ENCODE measurements at places on chromosomes 5 and 9.

DNA sequence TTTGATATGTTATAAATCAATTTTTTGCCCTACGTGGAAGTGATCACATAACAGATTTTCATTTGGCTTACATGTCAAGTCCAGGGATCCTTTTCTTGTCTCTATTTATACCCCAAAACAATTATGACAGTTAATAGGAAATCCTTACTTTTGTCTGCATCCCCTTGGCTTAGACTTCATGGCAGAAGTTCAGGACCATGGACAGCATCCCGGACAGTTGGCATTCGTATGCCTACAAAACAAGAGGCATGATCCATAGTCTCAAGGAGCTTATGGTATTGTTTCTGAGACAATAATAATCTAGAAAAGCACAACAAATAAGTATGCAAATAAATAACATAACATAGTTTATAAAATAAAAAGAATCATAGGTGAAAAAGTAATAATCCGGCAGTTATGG is 214.3 kb upstream of the GRIA1 start:
- no peak for DNase-seq

DNA sequence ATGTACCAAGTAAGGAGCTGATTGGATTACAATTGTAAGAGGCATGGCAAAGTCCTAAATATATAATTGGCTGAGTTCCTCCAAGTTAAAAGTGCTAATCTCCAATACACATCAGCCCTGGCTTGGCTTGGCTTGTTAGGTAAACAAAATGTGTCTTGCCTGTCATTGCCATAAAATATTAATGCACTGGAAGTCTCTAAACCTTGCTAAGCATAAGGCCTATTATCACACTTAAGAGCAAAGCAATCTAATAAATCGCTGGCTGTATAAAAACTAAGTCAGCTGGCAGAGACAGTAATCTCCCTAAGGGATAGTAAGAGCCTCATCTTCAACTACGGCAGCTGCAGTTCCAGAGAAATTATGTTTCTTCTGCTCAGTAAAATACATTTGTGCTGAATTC is 418.6 kb upstream of the GRAMD2B start:
- DNase-seq: no peak

DNA sequence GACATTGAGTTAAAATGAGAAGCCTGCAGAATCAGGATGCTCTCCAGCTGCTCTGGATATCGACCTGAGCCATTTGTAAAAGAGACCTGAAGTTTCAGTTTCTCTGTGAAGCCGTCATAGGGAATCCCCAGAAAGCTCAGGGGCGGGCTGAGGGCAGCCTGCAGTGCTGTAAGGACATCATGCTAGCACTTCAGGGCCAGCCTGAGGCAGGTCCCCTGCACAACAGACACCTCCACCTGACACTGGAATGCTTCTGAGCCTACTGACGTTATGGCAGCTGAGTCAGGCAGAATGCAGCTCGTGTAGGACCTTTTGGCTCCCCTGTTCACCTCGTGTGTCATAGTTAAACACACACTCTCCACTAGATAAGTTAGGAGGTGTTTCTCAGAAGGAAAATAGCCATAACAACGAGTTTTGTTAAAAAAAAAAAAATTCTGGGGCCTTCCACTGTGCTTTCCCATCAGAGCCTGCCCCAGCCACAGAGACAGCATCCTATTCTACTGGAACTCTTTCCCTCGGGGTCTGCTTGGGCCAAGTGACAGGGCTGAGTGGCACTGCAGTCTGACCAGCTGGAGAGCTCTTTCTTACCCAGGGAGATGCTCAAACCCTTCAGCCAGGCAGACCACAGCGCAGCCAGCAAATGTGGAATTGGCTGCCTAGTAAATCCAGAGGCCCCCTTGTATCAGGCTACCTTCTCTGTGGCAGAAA is 354.9 kb downstream of the DIRAS2 start:
- peak; percentile 48 for DNase-seq

DNA sequence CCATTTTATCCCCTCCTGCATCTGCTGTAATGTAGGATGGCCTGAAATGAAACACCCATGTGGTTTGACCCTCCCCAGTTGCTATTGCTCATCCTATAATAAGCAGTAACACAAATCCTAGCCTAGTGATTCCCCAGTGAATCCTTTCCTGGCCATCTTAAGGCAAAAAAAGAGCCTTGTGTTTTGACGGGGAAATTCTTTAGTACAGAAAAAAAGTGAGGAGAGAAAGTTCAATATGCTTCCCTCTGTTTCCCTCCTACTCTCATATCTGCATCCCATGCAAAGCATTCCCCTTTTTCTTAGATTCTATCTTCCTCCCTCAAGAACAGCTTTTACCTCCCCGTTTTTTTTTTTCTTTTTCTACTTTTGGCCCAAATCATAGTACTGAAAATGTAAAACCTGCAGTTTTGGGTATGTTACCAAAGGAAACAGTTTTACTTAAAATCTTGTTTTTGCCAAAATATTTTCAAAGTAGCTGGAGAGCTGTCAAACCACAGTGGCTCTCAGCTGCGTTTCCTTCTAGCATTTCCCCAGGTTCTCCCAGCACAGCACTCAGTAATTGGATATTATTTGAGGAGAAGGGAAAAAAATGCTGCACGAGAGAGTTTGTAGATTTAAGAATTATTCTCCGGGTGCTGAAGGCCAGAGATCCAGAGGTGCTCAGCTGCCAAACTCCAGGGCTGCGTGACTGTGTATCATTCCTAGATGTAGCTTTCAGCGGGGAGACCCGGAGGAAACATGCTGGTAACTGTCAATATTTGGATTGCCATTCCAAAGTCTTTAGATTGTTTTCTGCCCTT is 321.4 kb downstream of the NPR3 start:
- no peak for DNase-seq

DNA sequence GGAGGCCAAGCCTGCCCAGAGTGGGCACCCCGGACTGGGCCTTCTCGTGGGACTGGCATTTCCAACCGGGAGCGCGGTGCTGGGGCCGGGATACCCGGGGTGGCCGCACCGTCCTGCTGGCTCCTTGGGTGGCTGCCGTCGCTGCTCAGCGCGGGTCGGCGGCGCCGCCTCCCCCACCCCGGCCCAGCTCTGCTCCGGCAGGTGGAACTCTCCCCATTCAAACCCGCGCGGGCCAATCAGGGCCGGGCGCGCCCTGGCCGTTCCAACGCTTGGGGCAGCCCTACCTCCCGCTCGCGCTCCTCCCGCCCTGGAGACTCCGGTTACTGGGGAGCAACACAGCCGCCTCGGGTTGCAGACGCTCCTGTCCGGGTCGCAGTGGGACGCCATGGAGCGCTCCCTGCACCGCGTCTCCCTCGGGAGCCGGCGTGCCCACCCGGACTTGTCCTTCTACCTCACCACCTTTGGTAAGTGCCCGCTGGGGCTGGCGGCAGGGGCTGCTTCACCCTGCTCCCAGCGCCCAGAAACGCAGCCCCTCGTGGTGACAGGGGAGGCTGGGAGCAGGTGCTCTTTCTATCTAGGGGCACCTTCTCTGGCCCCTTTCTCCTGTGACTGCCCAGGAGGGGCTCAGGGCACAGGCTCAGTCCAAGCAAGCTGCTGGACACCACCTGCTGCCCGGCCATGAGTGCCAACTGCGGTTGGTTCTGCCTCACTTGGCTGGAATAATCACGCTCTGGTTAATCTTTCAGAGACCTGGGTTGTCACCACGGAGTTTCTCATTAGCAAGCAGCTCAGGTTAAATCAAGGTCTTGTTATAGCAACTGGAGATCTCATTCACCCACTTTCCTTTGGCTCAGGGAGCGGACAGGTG is at the start of gene RGS3:
Gene RGS3 (plus strand): TSS at position 310 of the 868 bp plus-strand sequence. CDS start 76 bp downstream, at position 386.
- no peak for DNase-seq

DNA sequence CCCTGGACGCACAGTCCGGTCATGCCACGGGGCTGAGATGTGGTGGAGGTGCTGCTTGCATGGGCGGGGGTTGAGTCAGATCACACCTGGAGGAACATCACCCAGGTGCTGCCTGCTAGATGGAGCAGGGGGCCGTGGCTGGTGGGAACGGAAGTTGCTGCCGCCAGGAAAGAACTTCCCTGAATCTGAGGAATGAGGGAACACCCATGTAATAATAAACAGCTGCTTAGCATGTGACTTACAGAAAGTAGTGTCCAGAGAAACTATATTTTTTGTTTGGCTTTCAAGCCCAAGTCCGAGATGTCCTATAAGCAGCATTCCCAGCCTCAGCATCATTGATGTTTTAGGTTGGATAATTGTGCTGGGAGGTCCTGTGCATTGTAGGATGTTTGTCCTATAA is 27.1 kb upstream of the FAM240B start:
- no peak for DNase-seq

GRCh38 chr5:37730896-37731455 is 108.9 kb downstream of the GDNF start:
- no peak for DNase-seq

- DNase-seq: no peak
These were observed 86.4 kb downstream of the GALNT10 start for GRCh38 chr5:154276973-154277331.

DNA sequence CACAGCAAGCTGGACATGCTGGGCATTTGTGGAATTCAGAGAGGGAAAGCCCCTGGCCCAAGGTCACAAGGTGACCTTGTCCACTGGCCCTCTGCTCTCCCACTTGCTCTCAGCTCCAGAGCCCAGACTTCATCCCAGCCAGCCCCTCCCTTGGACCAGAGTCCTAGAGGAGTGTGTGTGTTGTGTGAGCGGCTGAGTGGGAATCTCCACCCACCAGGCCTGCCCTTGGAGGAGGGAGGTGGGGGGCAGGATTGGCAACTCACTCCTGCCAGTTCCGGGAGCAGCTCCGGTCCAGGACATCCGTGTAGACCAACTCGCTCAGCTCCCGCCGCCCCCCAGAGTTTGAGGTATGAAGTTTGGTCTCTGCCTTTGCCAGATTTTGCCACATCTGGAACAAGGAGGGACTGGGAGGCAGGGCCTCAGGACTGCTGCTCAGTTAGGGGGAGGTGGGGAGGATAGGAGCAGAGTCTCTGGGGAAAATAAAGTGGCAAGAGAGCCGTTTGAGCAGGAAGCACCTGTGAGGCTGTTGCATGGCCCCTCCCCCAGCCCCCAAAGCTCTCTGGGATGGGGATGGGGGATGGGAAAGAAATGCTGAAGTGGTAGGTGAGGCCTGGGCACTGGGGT is 1.4 kb downstream of the MZB1 start:
- DNase-seq: no peak

DNA sequence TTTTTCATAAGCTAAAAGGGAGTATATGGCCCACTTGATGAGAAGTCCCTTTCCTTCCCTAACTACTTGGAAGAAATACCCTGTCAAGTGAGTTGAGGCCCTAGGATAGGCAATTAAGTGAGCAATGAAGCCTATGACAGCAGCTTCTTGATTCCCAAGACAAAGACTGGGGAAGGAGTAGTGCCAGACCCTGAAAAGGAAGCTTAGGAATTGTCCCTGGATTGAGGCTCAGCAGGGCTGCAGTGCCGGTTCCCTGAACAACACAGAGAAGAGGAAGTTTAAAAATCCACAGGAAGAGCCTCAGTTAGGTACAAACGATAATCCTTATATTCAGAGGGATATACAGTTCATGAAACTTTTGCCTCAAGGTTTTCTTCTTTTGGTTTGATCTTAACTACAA is 61.8 kb upstream of the RAD23B start:
- DNase-seq: no peak

DNA sequence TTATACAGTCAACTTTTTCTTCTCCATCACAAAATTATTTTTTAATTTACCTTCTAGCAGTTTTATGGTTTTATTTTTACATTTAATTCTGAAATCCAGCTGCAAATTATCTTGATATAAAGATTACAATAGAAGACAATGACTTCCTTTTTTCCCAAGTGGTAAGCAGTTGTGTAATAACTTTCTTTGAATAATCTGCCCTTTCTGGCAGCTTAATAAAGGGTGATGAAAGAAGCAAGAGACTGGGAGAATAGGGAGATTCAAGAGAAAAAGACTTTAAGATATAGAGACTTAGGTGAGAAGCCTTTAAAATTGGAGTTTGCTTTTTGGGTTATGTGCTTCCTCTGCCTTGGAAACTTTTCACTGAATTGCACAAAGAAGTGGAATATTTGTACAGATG is 100.4 kb upstream of the FREM1 start:
- DNase-seq: no peak

DNA sequence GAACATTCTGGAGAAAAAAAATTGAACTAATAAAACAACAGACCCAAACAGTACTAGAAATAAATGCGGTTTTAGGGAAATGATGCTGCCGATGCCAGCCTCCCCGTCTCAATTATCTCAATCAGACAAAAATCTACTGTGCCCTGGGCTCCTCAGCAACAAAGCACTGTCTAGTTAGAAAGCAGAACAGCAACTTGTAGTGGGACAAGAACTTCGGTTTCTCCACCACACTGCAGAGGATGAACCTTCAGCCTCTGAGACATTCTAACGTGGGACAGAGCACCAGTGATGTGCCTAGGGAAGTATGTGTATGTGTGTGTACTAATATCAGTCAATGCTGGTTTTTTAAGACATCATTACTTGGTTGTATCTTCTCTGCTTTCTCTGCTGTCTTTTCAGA is 11.1 kb upstream of the CAST start:
- no peak for DNase-seq

- DNase-seq: no peak
These were observed 21.2 kb upstream of the MLANA start for GRCh38 chr9:5869315-5870019.

GRCh38 chr9:10250219-10250618 is 362.6 kb downstream of the PTPRD start:
- DNase-seq: no peak

- DNase-seq: no peak
These were observed 650 bp downstream of the MYORG start for GRCh38 chr9:34375901-34376595.

DNA sequence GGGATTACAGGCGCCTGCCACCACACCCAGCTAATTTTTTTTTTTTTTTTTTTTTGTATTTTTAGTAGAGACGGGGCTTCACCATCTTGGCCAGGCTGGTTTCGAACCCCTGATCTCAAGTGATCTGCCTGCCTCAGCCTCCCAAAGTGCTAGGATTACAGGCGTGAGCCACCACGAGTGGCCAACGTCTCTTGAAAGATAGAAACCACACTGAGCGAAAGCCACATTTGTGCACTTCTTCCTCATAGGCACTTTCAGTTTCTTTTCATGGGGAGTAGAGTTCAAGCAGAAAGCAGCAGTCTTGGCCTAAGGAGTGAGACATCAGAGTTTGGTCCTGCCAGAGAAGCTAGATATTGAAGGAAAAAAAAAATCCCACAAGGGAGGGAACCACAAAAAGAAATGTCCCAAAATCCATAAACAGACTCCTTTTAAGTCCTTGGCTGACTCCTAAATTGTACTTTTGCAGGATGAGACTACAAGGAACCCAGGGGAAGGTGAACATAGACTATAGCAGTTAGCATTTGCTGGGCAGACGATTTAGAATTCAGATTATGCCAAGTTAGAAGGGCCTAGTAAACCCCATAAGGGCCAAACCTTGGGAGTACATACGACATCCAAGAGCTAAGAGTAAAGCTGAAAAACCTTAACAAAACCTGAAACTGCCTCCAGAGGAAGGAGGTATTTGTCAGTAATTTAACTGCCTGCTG is 43.9 kb upstream of the GLIPR2 start:
- DNase-seq: peak; percentile 65

- no peak for DNase-seq
These were observed 170.6 kb upstream of the MEF2C start for GRCh38 chr5:89053547-89053946.

All from GM12878 (cell line).